Activated CD8-positive, alpha-beta memory T cell treated with anti-CD3 and anti-CD28 coated beads for 1 hour (primary cell): ENCODE measurements at places on chromosomes 6 and 20.

DNA sequence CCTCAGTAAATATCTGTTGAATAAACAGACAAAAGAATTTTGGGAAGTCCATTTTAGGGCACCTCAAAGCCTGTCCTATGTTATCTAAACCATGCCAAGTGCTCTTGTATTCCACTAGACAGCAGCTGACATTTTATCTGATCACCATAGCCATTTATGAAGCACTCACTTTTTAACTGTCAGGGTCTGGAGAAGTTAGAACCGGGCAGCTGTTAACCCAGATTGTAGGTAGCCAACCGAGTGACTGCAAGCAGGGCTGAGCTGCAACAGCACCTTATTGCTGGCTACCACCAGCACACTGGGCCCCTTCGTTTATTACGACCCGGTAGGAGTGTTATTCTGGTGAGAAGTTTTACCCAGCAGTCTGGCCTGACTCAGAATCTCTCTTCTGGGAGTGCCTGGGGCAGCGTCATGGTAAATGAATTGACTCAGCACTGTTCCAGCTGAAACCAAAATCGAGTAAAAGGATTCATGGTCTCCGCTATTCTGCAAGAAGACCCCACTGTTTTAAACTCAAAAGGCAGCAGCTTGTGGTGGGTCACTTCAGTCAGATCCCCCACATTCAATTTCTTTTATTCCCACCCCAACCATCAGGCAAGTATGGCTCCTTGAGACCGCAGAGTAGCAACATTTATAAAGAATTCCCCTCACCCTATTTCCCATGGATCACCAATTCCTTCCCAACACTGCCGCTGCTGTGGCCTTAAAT lies 1.7 kb downstream of the UBE2V1 start:
- DNase-seq: no peak

- no peak for DNase-seq
Measured at GRCh38 chr20:53162251-53162835, 190.2 kb downstream of the TSHZ2 start.

DNA sequence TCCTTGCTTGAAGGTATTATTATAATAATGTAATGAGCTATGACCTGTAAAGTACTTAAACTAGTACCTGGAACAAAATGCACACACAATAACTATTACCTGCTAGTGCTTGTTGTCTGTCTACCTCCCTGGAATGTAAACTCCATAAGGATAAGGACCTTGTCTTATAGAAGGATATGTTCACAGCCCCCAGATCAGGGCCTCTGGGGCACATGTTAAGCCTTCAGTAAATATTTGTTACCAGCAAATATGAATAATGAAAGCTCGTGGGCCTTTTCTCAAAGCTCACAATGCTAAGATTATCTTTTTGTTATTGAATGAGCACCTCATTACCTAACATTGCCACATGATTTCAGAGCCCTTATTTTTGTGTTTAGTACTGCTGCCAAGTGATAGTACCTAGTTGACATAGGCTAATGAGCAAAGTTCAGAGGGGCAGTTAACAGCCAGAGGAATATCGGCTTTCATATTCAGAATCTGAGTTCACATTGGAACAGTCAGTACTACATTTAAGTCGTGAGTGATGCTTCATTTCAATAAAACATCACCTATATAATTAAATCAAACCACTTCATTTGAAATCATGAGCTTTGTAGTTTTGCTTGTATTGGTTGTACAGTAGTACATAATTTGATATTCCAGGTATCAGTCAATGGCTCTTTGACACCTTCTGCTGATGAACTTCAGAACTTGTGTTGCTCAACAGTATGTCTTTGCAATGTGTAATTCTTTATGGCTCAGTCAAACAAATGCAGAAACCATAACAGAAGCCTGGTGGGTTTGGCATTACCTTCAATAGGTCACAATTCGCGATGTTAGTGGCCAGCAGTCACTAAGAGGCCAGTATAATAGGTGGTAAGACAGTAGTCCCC lies 11.8 kb upstream of the SMLR1 start:
- no peak for DNase-seq

GRCh38 chr6:13094781-13095425 lies 233.4 kb downstream of the TBC1D7 start:
- no peak for DNase-seq
